Hepatocyte (in vitro differentiated cells): ENCODE measurements at places on chromosomes 12 and 14. TPM values are rescaled to one million over a fixed set of nuclear protein-coding genes. Genes with fewer than 3 reads are reported as not detected.

Gene SBNO1
- total RNA-seq = 28.9 and 29.7 TPM in 2 replicates

Gene LRRC43
- 0.24 and 1.7 TPM in 2 replicates for total RNA-seq

Gene ARMH4
- total RNA-seq = 6.6 and 9.2 TPM in 2 replicates

Gene TEX22
- 0.52 TPM in 1 of 2 replicates, not detected in the other for total RNA-seq

Gene KCNC2
- total RNA-seq = 0.07 TPM in 1 of 2 replicates, not detected in the other

Gene KRT74
- total RNA-seq = not detected in 2 replicates

Gene CREBL2
- total RNA-seq = 19.0 and 19.4 TPM in 2 replicates

Gene BCAT1
- total RNA-seq = 72.8 and 87.1 TPM in 2 replicates

Gene SMOC1
- 6.2 and 6.3 TPM in 2 replicates for total RNA-seq

Gene APOF
- 0.12 TPM in 1 of 2 replicates, not detected in the other for total RNA-seq

Gene GALNT9
- total RNA-seq = 2.2 and 3.9 TPM in 2 replicates

Gene OR4E2
- total RNA-seq = not detected in 2 replicates

Gene SLC17A8
- 0.10 and 0.40 TPM in 2 replicates for total RNA-seq

Gene PPP4R4
- total RNA-seq = 2.3 and 3.8 TPM in 2 replicates

Gene KRT73
- total RNA-seq = not detected in 2 replicates

Gene PRB2
- total RNA-seq = 0.10 TPM in 1 of 2 replicates, not detected in the other
